ENCODE measurements at places on chromosomes 1 and 21. TPM values are rescaled to one million over a fixed set of nuclear protein-coding genes. Genes with fewer than 3 reads are reported as not detected.

DNA sequence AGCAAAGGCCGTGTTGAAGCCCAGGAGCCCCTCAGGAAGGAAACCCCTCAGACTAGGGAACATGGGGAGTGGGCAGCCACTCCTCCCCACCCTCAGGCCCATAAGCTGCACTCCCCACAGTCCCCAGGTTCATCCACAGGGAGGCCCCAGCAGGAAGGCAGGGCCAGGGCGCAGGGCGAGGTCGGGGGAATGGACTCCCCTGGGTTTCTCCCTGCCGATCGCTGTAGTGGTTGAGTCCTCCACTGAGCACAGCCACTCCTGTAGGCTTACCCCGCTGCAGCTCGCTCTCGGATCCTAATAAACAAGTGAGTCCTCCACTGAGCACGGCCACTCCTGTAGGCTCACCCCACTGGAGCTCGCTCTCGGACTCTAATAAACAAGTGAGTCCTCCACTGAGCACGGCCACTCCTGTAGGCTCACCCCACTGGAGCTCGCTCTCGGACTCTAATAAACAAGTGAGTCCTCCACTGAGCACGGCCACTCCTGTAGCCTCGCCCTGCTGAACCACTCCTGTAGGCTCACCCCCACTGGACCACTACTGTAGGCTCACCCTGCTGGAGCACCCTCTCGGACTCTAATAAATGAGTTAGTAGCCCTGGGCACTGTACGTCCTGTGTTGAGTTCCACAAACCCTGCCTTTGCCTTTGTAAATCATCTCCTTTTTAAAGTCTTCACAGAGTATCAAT lies 16.2 kb upstream of the COL18A1 start:
- H3K36me3 ChIP-seq, result no peaks in the 10 kb centered on the region
- H3K4me1 ChIP-seq, result no peaks in the 10 kb centered on the region
- no peak overlapping the region for H3K27ac ChIP-seq
- no peaks in the 10 kb centered on the region for H3K27me3 ChIP-seq
- H3K4me3 ChIP-seq, result no peak overlapping the region

DNA sequence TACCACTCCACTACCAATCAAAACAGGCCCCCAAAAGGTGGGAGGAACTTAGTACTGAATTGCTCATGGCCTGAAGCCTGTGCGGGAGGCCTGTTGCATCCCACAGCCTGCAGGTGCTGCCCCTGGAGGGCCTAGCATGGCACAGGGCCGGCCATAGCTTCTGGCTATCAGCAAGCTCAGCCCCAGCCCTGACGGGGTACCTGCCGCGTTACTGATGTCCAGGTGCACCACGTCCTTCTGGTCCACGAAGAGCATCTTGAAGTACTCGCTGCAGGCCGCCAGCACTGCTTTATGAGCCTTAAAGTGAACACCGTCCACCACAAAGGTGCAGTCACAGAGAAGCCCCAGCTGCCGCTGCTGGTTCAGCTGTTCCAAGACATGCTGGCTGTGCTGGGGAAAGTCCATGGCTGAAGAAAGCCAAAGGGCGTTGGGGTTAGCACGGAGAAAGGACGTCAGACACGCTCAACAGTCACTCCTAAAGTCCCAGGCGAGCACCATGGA lies 27.8 kb downstream of the ZBTB17 start:
- peaks cover 19% of the 10 kb centered on the region for H3K36me3 ChIP-seq
- no peak overlapping the region for H3K27ac ChIP-seq
- H3K4me3 ChIP-seq, result no peak overlapping the region
- H3K4me1 ChIP-seq, result peaks cover 16% of the 10 kb centered on the region

DNA sequence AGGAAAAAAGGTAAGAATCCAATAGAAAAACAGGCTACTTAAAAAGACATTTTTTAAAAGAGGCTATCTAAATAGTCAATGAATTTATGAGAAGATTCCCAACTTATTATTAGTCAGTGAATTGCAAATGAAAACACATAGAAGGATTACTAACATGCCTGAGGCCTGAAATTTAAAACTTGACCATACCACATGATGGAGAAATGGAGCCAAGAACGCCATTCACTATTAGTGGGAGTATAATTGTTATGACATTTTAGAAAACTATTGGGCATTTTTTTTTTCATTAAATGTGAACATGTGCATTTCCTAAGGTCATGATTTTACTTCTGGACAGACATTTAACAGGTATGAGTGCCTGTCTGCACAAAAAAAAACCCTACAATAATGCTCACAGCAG lies 24.8 kb upstream of the OR2B11 start:
- DNase-seq, result no peak
- no peaks in the 10 kb centered on the region for H3K4me1 ChIP-seq
- H3K27me3 ChIP-seq, result no peaks in the 10 kb centered on the region
- H3K4me3 ChIP-seq, result no peak overlapping the region

- no peak for DNase-seq
- H3K4me3 ChIP-seq, result no peak overlapping the region
- H3K4me1 ChIP-seq, result peaks cover under 1% of the 10 kb centered on the region
- H3K36me3 ChIP-seq, result no peaks in the 10 kb centered on the region
- H3K27me3 ChIP-seq, result no peaks in the 10 kb centered on the region
- H3K27ac ChIP-seq, result no peak overlapping the region
Observed at GRCh38 chr1:204894606-204895005, 23.9 kb downstream of the NFASC start.

MSH4 gene
- 0.13 TPM for total RNA-seq

CD84 gene
- total RNA-seq, result not detected
